ENCODE measurements at places on chromosomes 7 and 10. TPM values are rescaled to one million over a fixed set of nuclear protein-coding genes. Genes with fewer than 3 reads are reported as not detected.

Gene VPS26A
- total RNA-seq: 43.9 TPM

Gene DNAJC1
- total RNA-seq: 63.6 TPM

Gene HTR5A
- not detected for total RNA-seq

Gene LDB1
- total RNA-seq: 24.7 TPM

Gene LRCH4
- 28.0 TPM for total RNA-seq

Gene CD36
- 3,623 TPM for total RNA-seq

Gene ZNF316
- 11.2 TPM for total RNA-seq

Gene THSD7A
- total RNA-seq: 7.5 TPM

Gene IKZF1
- total RNA-seq: 21.1 TPM

Gene NAPEPLD
- 6.4 TPM for total RNA-seq

Gene SLC26A3
- total RNA-seq: not detected

Gene GDF2
- total RNA-seq: not detected

Gene SPDYE9
- total RNA-seq: not detected

Gene NOC3L
- 36.8 TPM for total RNA-seq

Gene WIPF3
- 0.65 TPM for total RNA-seq

Gene SMKR1
- total RNA-seq: not detected

Gene DDIT4
- 300 TPM for total RNA-seq

Gene CUBN
- total RNA-seq: 6.0 TPM

Gene MMD2
- total RNA-seq: not detected

Gene SND1
- total RNA-seq: 80.6 TPM

Gene SUN1
- 239 TPM for total RNA-seq

Gene PSMG3
- total RNA-seq: 13.5 TPM

Gene MYL7
- total RNA-seq: not detected

Gene WEE2
- not detected for total RNA-seq

Gene PRSS2
- not detected for total RNA-seq

Gene FKBP6
- total RNA-seq: not detected

Gene PITX3
- total RNA-seq: not detected

Gene RP9
- 11.7 TPM for total RNA-seq

Gene NRAP
- total RNA-seq: not detected

Gene OR2A1
- 0.65 TPM for total RNA-seq

Gene PNLIPRP1
- not detected for total RNA-seq

Gene EPHA1
- total RNA-seq: not detected

Gene ALOX5
- 48.3 TPM for total RNA-seq

Gene PTF1A
- not detected for total RNA-seq

Gene ANKRD61
- 1.3 TPM for total RNA-seq
